GF-D8 (cell line): ENCODE measurements at places on chromosomes 2 and 18.
A peak's percentile ranks its signal among the peaks of the same experiment; 100 is the strongest.

DNA sequence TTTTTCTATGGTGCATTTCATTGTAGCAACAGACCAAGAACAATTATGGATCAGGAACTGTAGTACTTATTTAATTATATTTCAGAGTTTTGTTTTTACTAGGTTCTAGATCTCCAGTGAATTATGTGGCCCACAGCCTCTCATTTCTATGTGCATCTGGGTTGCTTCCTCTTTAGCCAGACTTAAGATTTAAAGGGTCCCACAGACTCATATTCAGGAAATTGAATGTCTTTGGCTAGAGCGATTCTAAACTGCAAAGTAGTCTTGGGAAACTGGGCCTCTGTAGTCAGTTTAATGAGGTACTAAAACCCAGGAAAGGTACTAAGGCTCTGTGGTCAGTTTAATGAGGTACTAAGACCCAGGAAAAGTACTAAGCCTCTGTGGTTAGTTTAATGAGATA is 94.4 kb downstream of the LYPD6B start:
- no peak for DNase-seq

GRCh38 chr2:2253172-2254016 is 77.7 kb downstream of the MYT1L start:
- no peak for DNase-seq

- no peak for DNase-seq
These were observed 47.3 kb upstream of the B3GNT7 start for GRCh38 chr2:231348173-231348572.

DNA sequence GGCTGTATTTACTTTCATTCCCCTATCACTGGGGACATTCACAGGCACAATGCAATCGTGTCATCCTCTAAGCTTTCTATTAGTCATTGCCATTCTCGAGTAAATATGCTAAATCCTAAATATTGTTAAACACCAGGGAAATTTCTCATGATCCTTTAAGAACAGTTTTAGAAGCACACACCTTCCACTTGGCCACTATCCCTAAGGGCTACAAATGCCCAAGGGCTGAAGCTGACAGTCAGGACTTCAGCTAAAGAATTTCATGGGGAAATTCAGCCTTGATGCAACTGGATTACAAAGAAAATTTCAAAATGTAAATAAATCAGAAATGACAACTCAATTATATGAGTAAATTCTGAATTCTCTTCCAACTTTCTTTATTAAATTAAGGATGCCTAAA is 163.1 kb upstream of the PID1 start:
- no peak for DNase-seq

DNA sequence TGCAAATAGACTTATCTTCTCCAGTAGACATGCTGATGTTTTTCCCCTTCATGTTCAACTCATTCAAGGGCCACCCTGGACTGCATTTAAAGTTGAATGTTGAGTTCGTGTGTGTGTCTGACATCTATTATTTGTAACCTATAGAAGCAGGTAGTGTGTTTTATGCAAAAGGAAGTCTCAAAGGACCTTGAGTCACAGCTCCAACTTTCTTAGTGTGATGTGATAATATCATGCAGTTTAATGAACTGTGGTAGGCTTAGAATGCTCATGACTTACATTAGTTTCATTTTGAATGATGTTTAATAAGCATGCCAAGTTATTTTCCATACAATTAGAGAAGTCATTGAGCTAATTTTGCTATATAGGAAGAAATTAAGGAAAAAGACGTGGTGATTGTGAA is 67.9 kb downstream of the CERS6 start:
- no peak for DNase-seq

DNA sequence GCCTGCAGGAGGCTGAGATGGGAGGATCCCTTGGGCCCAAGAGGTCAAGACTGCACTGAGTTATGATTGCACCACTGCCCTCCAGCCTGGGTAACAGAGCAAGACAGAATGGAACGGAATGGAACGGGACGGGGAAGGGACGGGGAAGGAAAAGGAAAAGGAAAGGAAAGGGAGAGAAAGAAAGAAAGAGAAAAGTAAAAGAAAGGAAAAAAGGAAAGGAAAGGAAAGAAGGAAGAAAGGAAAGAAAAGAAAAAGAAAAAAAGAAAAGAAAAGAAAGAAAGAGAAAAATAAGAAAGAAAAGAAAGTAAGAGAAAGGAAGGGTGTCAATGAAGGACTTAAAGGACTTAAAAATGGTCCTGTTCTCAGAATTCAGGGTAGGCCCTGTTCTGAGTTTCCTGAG is 4.3 kb upstream of the SPOPL start:
- DNase-seq, result no peak

GRCh38 chr2:120241684-120242083 is 11.0 kb upstream of the RALB start:
- no peak for DNase-seq

DNA sequence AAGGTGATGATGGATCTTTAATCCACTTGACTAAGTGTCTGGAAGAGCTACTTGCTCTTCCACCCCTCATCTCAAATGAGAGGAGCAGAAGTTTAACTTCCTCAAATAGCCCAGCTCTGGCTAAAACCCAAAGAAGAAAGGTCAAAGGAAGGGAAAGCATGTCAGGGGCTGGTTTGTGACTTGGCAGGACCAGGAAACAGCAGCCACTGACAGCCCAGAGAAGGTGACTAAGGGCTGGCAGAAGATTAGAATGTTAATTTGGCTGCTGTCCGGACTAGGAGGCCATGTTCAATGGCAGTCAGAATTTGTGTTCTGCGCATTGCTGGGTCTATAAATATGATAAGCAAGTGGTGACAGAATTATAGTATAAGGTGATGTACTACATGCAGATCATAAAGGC is 386.2 kb downstream of the SETBP1 start:
- peak; percentile 95 for DNase-seq

- DNase-seq, result no peak
These were observed 25.7 kb downstream of the RRM2 start for GRCh38 chr2:10148268-10148667.

GRCh38 chr2:177161741-177162460 is 50.7 kb upstream of the HNRNPA3 start:
- no peak for DNase-seq

DNA sequence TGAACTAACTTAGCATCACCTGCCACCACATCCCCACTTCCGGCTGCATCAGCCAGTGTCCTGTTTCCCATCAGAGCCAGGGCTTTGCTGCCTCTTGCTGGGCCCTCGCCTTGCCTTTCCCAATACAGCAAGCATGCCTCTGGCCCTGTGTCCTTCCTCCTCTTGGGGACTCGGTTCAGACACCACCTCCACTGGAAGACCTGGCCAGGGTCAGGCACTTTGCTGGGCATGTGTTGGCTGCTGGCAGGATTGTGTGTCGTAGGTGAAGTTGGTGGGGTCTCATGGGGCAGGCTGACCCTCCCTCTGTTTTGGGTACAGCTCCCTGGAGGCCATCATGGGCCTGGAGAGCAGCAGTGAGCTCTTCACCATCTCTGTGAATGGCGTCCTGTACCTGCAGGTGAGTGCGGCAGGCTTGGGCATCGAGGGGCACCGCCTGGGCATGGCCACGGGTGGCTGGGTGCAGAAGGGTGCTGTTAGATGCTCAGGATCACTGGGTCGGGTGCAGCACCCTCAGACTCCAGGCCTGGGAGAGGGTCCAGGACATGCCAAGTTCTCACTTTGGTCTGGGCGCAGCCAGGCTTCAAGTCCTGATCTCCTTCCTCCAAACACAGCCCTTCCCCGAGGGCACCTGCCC is 6.6 kb downstream of the ERFE start:
- DNase-seq, result no peak

GRCh38 chr18:50071397-50071796 is 123.5 kb downstream of the MYO5B start:
- DNase-seq, result no peak

GRCh38 chr2:7609974-7610373 is 692.8 kb downstream of the RNF144A start:
- DNase-seq, result no peak

GRCh38 chr2:196233021-196233804 is 61.8 kb upstream of the STK17B start:
- DNase-seq, result peak; percentile 67

- DNase-seq, result no peak
These were observed 620.6 kb downstream of the IRS1 start for GRCh38 chr2:226179010-226179409.
